ENCODE measurements at places on chromosomes 2 and 18.

DNA sequence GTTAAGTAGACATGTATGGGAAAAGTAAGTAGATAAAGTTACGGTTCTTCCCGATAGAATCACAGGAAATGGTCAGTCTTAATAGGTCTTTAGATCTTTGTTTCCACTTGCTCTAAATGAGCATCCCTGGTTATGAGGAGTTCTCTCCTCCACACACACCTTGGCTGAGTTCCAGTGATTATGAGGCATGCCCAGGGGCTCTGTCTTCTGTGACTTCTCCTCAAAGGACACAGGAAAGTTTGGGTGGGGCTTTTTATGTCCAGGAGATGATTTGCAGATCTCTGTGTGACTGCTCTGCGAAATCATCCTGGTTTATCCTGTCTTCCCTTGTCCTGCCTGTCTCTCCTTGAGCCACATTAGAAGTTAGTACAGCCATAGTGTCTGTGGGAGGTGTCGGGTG is 83.9 kb upstream of the EML6 start:
- no peak for DNase-seq

- no peak for DNase-seq
Measured at GRCh38 chr2:208033701-208034502, 8.6 kb upstream of the PLEKHM3 start.

GRCh38 chr2:118062048-118062447 is 26.2 kb upstream of the INSIG2 start:
- DNase-seq, result no peak

GRCh38 chr2:46376586-46376985 is 79.4 kb downstream of the EPAS1 start:
- no peak for DNase-seq

DNA sequence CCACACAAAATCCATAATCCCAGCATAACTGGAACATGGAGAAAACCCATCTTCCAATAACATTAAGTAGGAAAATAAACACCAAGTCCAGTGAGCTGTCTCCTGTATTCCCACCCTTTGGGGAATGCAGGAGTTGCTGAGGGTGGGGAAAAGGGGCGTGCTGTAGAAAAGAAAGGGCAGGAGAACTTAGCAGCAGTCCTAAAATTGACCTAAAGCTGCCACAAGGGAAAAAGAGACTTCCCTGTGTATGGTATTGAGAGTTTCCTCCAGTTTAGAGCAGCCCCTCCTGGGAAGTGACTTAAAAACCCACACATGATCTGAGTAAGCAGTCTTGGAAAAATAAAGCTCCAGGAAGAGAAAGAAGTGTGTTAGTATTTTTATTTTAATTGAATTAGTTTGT is 428.8 kb downstream of the THSD7B start:
- DNase-seq, result no peak

GRCh38 chr2:241304039-241304670 is 11.3 kb downstream of the HDLBP start:
- no peak for DNase-seq

Data from activated CD8-positive, alpha-beta memory T cell treated with anti-CD3 and anti-CD28 coated beads for 48 hours (primary cell).